ENCODE measurements at places on chromosomes 3 and 15.

DNA sequence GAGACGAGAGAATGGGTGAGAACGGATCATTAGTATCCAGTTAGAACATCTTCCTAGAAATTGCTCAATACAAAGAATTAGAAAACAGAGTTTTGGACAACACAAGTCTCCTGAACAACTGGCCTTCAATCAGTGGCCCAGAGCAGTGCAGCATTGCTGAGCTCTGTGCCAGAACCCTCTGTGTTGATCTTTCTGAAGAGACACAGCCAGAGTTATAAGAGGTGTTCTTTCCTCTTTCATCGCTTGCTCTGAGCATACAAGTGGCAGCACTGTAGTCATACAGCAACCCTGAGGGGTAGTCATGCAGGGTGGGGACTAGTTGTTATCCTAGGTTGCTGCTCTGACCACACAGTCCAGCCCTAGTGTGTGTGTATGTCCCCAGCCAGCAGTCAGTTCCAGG, 4.0 kb downstream of the KNSTRN start:
- no peak for DNase-seq

DNA sequence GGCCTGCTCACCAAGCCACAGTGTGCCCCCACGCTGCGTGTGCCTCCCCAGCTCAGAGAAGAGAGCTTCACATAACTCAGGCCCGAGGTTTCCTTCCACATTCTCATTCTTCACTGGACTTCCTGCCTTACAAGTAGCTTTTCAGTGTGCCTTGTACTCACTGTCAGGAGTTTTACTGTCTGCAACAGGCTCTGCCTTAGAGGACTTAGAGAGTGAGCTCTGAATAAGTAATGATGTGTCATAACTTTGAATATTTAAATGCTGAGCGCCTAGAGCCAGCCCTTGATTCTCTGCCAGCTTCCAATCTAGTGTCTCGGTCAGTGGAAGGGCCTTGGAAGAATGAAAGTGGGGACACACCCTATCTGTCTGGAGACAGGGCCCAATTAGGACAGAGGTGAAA, 41.8 kb downstream of the ITGB5 start:
- no peak for DNase-seq

- no peak for DNase-seq
These were observed 87.9 kb upstream of the ZPLD1 start for GRCh38 chr3:102346897-102347296.

GRCh38 chr3:38649500-38650247, at the start of gene SCN5A:
TSS of gene SCN5A (minus strand) at chr3:38649687. CDS start at chr3:38633307, 16,380 bp downstream.
- no peak for DNase-seq

DNA sequence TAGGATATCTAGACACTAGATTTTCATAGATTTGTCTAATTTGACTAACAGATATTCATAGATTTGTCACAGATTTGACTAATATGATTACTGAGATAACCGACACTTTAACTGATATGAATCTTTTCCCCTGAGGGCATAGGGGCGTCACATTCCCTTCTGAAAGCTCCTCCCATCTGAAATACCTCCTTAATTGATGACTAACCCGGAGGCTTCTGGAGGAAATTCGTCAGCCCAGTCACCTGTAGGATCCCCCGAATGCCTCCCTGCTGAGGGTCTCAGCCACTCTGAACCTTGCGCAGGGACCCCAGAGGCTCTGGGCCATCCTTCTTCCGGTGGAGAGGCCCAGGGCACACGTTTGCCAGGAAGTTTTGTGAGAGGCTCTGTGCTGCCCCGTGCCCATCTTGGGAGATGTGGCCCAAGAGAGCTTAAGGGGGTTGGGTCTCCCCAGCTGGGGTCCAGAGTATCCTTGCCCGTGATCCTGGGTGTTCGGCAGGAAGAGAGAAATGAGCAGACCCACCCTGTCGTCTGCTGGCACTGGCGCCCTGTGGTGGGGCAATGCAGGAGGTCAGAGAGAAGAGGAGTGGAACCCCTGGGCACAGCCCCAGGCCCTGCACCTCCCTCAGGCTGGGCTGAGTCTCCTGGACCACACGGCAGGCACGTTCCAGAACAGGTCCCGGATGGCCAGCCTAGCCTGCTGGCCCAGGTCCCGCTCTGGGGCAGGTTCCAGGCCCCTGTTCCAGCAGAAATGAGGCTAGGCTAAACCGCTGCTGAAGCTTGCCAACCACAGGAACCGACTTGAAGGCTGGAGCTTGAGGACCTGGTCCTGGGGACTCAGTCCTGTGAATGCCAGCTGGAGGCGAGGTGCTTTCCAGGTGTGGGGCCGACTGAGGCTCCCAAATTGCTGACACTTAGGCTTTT, 1.7 kb downstream of the PLA2G4D start:
- no peak for DNase-seq

DNA sequence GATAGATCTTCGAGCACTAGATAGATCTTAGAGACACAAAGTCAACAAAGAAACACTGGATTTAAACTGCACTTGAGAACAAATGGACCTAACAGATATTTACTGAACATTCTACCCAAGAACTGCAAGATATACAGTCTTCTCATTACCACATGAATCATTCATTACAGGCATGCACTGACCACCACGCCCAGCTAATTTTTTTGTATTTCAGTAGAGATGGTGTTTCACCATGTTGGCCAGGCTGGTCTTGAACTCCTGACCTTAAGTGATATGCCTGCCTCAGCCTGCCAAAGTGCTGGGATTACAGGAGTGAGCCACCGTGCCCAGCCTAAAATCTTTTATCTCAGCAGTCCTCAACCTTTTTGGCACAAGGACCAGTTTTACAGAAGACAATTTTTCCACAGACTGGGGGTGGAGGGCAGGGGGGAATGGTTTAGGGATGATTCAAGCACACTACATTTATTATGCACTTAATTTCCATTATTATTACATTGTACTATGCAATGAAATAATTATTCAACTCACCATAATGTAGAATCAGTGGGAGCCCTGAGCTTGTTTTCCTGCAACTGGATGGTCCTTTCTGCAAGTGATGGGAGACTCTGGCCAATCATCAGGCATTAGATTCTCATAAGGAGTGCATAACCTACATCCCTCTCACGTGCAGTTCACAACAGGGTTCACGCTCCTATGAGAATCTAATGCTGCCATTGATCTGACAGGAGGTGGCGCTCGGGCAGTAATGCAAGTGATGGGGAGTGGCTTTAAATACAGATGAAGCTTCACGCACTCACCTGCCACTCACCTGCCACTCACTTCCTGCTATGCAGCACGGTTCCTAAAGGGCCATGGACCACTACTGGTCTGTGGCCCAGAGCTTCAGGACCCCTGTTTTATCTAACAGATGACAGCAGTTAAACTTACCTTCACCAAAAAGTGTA, 21.7 kb downstream of the CSNK1G1 start:
- DNase-seq = no peak

GRCh38 chr3:40582401-40583027, 57.8 kb downstream of the ZNF621 start:
- no peak for DNase-seq

GRCh38 chr15:98781838-98782237, 133.5 kb downstream of the IGF1R start:
- no peak for DNase-seq

- DNase-seq = no peak
These were observed 283.3 kb downstream of the KLF13 start for GRCh38 chr15:31609906-31610305.

DNA sequence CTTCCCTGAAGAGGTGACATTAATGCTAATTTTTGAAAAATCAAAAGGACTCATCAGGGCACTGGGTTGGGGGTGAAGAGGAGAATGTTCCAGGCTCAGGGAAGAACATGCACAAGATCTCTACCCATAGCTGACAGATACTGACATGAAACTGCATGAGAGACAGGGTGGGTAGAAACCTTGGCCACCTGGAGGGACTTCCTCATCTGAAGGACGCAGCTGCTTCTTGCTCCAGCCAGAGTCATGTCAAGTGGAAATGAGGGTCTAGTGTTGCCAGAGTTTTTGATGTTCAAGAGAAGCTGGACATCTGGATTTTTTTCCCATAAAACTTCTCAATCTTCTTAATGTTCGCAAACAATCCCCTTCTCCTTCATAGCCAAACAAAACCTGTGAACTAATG, 29.7 kb downstream of the AMOTL2 start:
- DNase-seq = no peak

GRCh38 chr15:60352525-60352924, 45.3 kb downstream of the ANXA2 start:
- DNase-seq = no peak

- no peak for DNase-seq
These were observed 100.0 kb downstream of the ARPP21 start for GRCh38 chr3:35739181-35739809.

GRCh38 chr3:178100908-178101307, 435.3 kb upstream of the KCNMB2 start:
- no peak for DNase-seq

GRCh38 chr15:59845942-59846499, 156.9 kb upstream of the BNIP2 start:
- DNase-seq = no peak

DNA sequence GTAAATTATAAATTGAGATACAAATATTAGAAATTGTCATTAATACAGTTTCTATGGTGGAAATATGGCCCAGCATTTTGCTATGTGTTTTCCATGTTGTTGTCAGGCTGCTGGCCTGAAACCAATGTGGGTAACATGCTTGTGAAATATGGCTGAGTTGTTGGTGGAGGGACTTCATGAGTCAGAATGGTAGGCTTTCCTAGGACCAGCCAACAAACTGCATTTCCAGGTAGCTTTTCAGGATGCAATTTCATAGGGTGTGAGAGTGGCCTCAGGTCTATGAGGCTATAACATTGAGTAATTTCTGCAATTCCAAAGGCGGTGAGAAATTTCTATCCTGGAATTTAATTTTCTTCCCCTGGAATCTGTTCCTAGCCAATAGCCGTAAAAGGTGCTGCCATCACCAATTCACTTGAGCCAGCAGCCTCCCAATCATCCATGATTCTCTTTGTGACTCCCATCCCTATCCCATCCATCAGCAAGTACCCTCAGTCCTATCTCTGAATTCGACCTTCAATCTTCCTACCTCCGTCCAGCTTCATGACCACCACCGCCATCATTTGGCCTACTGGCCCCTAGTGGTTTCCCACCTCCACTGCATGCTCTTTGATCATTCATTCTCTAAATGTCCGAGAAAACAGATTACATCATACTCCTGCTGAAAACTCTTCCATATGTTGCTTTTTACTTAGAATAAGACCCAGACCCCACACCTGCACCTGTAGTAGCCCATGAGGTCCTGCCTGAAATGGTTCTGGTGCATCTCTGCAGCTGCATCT, 276.6 kb upstream of the CFAP20DC start:
- DNase-seq = no peak

DNA sequence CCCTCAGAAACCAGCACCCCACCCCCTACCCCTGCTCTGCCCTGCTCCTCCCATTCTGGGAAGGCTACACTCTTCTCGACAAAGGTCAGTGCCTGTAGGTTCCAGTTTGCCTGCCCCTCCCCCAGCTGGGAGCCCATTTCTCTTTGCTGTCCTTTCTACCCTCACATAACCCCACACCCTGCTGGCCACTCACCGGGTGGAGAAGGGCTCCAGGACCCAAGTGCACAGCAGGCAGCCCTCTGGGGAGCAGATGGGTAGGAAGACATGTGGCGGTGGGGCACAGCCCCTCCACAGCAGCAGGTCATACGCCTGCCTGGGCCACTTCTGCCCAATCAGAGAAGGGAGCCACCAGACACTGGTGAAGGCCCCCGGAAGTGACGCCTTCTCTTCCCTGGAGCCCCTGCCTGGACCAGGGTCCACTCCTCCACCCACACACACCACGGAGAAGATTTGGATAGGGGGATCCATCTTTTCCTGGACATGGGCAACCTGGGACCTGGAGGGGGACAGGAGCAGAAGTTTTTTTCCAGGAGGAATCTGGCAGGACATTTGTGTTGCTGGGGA, at the start of gene THPO:
Gene THPO (minus strand): TSS at position 326 of the 564 bp plus-strand sequence. CDS start 1,948 bp downstream, outside the sequence.
- no peak for DNase-seq

DNA sequence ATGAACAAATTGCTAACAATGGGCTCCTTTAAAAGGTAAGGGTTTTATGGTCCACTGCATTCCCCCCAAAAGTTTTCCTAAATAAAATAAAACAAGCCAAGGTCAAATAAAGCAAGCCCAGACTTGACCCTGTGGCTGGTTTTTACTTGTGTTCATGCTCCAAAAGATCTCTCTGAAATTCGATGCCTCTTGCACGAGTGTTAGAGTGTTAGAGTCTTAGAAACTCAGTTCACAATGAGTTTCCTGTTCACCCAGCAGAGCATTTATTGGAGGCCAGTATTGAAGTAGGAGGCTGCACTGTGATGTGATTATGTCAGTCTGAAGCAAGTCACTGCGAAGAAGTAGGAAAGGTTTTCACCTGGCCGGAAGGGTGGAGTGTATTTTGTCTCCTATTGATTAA, 59.9 kb upstream of the LRTM1 start:
- no peak for DNase-seq

GRCh38 chr3:86578071-86578470, 412.9 kb downstream of the VGLL3 start:
- no peak for DNase-seq

DNA sequence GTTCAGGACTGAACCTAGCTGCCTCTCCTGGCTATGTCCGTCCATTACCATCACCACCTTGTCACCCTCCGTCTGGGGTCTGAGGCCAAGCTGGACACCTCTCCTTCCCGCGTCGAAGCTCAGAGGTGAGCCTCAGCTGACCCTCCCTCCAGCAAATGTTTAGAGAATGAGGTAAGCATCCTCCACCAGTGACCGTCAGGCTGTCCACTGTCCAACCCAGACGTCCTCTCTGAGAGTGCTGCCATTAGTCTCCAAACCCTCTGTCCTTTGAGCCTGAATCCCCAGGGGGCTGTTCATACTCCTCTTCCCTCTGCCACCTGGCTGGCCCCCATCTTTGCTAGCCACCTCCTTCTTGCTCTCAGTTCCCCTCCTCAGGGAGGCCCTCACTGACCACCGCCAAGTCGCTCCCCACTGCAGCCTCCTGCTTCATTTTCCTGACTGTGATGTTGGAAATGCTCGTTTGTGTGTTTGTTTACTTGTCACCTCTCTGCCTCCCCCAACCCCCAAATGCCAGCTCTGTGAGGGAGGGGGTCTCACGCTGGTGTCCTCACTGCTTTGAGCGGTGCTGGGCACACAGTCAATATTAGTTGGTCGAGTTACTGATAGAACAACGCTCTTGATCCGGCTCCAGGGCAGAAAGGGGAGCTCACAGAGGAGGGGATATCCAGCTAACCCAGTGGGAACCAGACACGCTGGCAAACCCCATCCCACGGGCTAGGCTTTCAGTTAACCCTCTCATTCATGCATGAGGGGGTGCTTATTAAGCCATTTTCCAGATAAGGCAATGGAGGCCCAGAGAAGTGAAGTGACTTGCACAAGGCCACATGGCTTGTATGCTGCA, 64.9 kb downstream of the IQSEC1 start:
- DNase-seq = no peak

GRCh38 chr3:139463466-139463865, 12.8 kb downstream of the RBP2 start:
- DNase-seq = no peak

GRCh38 chr3:159059395-159059794, 257.5 kb downstream of the MFSD1 start:
- no peak for DNase-seq

- no peak for DNase-seq
These were observed at the start of gene SLCO2A1 for GRCh38 chr3:134029734-134030378. TSS of gene SLCO2A1 (minus strand) at chr3:134029925. CDS start at chr3:134029802, 123 bp downstream.
